ENCODE measurements at places on chromosomes 1 and 21.
A peak's percentile ranks its signal among the peaks of the same experiment; 100 is the strongest.

GRCh38 chr1:246875041-246876026 is 56.4 kb downstream of the AHCTF1 start:
- DNase-seq = no peak

- no peak for DNase-seq
Measured at GRCh38 chr1:232225336-232226131, 404.4 kb downstream of the SIPA1L2 start.

- DNase-seq = peak; percentile 59
Measured at GRCh38 chr1:39258146-39258924, 53.8 kb downstream of the MACF1 start.

- DNase-seq = no peak
Measured at GRCh38 chr1:18927082-18927653, 24.8 kb upstream of the ALDH4A1 start.

GRCh38 chr21:16473988-16474387 is 744.2 kb downstream of the USP25 start:
- no peak for DNase-seq

- DNase-seq = no peak
Measured at GRCh38 chr21:32214654-32215305, 64.1 kb downstream of the MIS18A start.

DNA sequence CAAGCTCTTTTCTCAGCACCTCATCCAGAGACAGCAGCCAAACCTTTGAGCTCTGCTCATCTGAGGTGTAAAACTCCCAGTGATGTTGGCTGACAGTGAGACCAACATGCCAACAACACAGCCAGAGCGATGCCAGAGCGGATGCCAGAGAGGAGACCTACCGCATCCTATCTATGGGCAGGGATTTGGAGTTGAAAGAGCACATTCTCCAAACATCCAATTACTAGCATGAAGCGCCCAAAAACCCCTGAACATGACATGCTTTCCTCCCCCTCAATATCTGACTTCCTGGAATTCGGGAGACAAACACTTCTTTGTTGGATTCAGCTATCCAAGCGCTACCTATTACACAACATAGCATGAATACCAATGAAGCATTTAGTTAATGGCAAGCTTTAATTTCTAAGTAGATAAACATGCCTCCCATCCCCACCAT is 23.1 kb upstream of the PAXBP1 start:
- no peak for DNase-seq

- no peak for DNase-seq
Measured at GRCh38 chr21:38986406-38986805, 180.7 kb downstream of the ETS2 start.

DNA sequence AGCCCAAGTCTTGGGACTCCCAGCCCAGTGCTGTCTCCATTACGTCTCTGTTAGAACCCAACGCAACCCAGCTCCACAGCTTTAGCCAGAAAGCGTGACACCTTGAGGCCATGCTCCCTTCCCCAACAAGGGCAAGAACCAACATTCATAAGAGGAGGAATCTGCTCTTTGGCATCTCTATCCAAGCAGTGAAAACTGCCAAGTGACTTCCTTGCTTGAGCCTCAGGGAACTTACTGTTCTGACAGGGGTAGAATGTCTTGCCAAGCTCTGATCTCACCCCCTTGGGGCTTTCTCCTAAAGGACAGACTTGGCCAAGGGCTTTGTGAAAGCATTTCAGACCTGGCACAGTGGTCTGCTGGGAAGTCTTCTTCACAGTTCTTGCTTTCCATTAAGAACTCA is 56.6 kb downstream of the SYT6 start:
- DNase-seq = no peak

DNA sequence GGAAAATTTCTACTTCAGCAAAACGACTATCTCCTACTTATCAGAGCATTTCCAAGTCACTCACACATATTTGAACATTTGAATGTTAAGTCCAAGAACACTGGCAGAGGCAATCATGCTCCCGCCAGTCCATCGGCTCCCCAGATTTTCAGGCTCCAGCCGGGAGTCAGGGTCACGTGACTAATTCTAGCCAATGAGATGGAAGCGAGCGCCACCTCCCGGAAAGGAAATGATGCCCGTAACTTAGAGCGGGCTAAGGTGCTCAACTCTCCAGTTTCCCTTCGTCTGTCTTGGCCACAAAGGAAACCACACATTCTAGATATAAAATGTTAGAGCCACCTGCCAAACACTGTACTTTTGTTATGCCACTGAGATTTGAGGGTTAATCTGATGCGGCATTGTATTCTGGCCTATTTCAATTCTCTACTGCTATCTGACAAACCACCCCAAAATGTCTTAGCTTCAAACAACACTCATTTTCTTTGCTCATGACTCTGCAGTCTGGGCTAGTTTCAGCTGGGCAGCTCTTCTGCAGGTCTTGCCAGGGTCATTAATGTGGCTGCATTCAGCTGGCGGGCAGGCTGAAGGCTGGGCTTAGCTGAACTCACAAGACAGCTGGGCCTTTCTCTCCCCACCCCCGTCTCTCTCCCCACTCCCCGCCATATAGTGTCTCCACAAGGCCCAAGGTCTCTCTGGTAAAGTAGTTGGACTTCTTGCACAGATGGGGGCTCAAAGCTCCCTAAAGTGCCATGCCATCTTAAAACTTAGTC is 16.5 kb upstream of the LHX4 start:
- DNase-seq = no peak

DNA sequence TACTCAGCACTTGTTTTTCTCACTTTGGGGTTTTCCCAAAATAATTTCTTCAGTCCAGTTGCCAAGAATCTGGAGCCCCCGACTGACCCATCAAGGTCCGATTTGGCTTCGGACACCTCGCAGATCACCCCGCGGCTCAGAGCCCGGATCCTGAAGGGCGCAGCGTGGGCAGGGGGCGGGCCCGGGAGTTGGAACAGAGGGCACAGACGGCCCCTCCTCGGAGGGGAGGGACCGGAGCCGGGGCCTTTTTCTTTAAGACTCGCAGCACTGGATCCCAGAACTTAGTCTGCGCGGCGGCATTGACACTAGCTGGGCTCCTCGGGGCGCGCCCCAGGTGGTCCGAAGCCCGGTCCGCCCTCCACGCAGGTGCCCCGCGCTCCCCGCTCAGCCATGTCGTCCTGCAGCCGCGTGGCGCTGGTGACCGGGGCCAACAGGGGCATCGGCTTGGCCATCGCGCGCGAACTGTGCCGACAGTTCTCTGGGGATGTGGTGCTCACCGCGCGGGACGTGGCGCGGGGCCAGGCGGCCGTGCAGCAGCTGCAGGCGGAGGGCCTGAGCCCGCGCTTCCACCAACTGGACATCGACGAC is at the start of gene CBR3:
Gene CBR3, plus strand, starts transcription at position 277 of the 588 bp plus-strand sequence. Its CDS starts 114 bp downstream, at position 391.
- DNase-seq = peak; percentile 58

DNA sequence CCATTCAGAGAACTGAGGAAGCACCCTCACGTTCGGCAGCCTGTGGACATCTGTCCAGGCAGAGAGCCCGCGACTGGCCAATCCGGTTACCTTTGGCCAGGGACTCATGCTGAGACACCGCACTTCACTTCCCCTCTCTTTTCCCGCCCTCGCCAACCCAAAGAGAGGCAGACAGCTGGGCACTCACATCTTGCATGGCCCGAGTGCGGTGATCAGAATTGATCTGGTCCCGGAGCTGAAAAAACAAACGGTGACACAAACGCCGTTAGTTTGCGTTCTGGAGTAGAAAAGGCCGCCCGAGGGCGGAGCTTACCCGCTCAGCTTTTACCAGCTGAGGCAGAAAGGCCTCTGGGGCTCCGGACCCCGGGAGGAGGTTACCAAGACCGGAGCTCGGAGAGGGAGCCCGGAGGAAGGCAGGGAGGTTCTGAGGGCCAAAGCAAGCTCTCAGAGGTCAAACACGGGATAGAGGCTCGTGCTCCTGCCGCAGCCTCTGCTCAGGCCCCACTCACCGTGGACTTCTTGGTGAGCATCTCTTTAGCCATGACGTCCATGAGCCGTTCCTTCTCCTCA is 376 bp downstream of the SF3A3 start:
- peak; percentile 53 for DNase-seq

DNA sequence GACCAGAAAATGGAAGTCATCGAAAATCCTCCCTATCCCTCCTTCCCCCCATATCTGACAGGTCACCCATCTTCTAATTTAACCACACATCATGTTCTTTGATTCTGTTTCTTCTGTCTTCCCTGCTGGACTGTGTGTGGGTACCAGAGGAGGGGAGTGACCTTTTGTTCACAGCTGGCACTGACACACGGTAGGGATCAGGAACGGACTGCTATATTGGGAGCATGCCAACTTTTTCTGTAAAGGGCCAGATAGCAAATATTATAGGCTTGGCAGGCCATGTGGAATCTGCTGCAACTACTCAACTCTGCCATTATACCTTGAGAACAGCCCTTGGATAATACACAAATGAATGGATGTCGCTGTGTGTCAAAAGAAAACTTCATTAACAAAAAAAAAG is 7.5 kb upstream of the TOMM20 start:
- DNase-seq = no peak

GRCh38 chr1:210325026-210325670 is 3.6 kb upstream of the HHAT start:
- no peak for DNase-seq

DNA sequence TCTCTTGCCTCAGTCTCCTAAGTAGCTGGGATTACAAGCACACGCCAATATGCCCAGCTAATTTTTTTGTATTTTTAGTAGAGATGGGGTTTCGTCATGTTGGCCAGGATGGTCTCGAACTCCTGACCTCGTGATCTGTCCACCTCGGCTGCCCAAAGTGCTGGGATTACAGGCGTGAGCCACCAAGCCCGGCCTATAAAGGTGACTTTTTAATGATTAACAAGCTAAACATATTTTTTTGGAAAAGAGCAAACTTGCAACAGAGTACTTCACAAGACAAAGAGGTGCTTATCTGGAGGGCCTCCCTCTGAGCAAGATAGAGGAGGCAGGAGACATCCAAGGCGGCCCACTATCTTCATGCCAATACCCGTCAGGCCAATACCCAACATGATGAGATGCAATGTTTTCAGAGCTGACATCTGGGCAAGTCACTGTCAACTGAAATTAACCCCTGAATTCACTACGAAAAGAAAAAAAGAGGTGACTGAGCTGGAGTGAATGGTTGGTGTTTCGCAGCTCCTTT is 10.5 kb downstream of the BCAR3 start:
- no peak for DNase-seq

- DNase-seq = no peak
Measured at GRCh38 chr1:166159656-166160055, 7.1 kb downstream of the FAM78B start.

Measured in stimulated activated naive CD4-positive, alpha-beta T cell (primary cell).